CD4-positive, alpha-beta T cell treated with Interleukin-10 for 1 hour (primary cell): ENCODE measurements at places on chromosomes 2 and 18.

DNA sequence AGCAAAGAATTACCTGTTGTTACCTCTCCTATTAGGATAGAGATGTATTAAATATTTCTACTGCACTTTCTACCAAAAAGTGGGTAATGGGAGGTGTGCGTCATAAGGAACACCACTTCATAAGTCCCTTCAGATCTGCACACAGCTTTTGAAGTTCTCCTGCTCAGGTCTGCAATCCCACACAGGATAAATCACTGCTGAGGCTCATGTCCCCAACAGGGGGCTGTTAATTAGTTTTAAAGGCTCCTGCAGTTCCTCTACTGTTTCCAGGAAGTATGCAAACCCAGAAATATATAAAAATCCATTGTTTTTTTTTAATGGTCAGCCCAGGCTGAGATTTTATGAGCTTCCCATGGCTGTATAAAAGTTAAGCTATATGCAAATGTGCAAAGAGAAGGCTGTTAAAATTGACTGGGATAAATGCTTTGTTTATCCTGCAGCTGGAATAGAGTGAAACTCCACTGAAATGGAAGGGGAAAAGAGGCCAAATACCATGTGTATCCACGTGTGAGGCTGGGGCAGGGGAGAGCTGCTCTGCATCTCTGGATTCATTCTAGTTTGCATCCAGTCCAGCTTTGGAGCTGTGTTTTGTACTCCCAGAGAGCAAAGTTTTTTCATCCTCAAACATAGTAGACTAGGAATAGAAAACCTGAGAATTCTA is 903.7 kb downstream of the TDRD15 start:
- DNase-seq = no peak

DNA sequence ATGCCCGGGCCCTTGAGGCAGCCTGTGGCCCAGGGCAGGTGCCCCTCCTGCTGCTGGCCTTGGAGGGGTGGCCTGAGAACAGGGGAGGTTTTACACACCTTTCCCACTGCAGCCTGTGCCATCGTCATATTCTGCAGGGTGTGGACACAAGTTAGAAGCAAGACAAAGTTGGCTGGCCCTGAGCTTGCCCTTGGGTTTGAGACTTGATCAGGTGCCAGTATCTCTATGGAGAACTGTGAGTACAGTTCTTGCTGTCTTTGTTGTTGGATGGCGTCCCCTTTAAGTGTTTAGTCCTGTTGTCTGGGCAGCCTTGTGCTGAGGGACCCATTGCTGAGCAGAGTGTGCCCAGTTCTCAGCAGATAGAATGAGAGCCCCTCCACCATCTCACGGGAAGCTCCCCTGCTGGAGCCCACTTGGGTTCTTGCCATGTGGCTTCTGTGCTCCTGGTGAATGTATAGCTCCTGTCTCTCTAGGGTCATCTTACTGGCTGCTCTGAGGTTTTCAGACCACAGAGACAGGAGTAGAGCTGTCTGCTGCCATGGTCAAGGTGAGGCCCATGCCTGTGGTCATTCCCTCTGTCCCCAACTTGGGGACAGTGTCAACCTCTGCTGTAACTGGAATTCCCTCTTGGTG is 115.9 kb downstream of the SH3RF3 start:
- no peak for DNase-seq

GRCh38 chr2:217074576-217075255 is 214.9 kb upstream of the TNP1 start:
- DNase-seq = no peak

DNA sequence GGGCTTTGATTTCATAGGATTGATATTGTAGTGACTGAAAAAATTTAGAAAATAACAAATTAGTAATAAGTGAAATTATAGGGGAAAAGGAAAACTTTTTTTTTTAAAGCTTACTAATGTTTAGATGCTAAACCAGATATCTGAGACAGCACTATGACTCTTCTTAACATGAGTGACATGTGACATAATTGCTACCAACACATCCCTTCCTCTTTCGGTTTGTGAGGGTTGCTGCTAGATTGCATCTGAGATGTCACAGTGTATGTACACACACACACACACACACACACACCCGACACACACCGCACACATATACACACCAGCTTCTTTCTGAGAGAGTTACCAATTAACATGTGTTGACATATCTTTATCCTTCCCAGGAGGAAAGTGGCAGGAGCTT is 18.0 kb downstream of the RAPGEF4 start:
- DNase-seq = no peak

DNA sequence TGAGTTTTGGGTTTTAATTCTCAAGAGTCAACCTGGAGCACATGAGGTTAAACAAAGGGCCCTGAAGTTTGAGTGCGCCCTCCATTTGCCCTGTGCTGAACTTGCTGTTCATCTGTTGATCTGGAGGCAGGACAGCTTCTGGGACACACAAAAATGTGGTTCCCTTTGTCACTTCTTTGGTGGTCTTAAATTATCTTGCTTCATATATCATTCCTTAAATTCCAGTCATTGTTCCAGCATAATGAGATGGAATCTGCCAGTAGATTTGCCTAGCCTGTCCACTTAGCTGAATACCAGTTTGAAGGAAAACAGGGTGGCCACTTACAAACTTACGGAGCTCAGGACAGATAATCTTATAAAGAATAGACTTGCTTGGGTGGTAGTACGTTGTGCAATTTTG is 916 bp downstream of the CETN1 start:
- no peak for DNase-seq

DNA sequence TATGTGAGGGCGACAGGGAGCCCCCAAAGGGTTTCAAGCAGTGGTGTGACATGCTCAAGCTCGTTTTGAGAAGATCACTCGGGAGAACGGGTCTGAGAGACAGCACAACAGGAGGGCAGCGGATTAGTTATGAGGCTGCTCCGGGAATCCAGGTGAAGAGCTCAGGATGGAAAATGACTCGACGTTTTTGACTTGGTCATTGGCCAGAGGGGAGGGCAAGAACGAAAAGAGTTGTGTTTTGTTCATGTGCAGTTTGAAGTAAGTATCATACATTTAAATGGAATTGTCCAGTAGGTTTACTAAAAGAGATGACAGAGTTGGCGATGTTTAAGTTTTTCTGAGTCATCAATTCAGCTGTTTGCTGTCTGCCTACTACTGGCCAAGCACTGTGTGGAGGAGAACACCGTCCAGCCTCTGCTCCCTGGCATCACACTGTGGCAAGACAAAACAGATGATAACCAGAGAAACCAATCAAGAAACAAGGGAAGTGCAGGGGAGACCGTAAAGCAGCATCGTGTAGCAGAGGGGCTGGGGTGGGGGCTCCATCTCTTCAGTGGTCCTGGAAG is 25.3 kb upstream of the ANXA4 start:
- DNase-seq = no peak

DNA sequence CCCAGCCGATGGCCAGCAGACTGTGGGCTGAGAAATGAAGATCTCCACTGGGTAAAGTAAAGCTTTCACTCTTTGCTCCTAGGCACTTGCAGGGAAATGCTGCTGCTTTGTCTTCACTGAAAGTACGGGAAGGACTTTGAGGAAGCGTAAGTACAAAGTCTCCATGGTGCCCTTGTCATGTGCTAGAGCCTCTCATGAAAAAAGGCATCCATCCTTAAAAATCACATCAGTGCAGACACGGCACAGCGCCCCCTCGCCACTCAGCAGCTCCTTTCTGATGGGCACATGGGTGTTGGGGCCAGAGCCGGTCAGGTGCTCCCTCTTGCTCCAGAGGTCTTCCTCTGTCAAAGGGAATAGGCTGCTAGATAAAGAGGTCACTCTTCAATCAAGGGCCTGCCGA is 109.0 kb upstream of the STPG4 start:
- DNase-seq = no peak

GRCh38 chr18:42113529-42114191 is 158.6 kb downstream of the PIK3C3 start:
- no peak for DNase-seq

DNA sequence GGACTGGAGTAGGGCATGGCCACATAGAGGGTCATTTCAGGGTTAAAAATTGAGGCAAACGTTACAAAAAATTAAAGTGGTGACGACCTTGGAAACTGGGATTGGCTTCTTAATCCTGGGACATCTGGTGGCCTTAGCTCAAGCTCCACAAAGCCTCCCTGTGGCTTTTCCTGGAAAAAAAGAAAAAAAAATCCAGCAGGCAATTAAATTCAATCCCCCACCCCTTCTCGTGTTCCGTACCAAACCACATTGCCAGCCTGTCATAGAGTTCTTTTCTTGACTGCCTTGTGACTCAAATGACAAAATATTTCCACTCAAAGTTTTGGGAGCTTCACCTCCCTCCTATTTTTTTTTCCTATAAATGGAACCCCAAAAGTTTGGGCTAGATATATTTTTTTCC is 195.6 kb downstream of the HRH4 start:
- no peak for DNase-seq

DNA sequence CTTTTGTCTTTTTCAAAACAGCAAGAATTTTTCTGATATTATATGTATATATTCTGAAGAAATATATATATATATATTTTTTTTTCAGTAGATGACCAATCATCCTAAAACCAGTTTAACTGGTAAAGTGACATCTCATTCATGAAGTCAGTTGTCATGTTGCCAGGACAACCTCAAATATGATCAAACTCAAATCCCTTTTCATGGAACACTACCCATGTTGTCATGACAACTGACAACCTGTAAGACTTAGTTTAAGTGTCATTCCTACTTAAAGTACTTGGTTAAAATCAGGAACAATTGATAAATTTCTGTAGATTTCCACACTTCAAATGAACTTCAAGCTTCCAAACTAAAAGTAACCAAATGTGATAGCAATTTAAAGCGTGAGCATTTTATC is 101.8 kb upstream of the ERBB4 start:
- DNase-seq = no peak

GRCh38 chr2:211014376-211014775 is 458.0 kb downstream of the CPS1 start:
- DNase-seq = no peak

- no peak for DNase-seq
These were observed 1.1 kb upstream of the SP140 start for GRCh38 chr2:230224458-230224857.

DNA sequence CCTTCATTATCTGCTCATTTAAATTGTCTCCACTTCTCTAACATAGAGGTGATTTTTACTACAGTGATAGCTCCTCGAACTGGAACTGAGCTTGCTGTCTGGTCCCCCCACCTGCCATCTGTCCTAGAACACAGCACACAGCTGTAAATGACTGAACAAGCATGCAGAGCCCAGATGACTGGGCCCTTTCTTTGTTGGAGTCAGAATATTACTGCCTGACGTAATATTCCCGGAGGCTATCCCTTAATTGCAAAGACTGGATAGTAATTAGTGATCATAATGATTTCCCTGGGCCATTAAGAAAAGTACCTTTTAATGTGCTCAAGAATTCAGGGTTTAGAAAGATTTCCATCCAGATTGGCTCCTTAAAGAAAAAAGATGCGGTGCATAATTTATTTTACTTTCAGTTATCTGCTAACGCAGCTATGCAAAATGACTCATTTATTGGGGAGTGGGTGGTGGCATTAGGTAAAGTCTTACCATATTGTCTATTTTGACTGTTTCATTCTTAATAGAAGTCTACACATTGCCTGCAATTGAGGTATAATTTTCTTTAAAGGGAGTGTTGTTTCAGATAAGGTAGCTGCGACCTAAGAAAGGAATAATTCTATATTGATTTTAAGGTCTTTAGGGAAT is 84.4 kb downstream of the MAP4K4 start:
- no peak for DNase-seq

GRCh38 chr18:69152436-69152835 is 248.3 kb upstream of the DOK6 start:
- DNase-seq = no peak

DNA sequence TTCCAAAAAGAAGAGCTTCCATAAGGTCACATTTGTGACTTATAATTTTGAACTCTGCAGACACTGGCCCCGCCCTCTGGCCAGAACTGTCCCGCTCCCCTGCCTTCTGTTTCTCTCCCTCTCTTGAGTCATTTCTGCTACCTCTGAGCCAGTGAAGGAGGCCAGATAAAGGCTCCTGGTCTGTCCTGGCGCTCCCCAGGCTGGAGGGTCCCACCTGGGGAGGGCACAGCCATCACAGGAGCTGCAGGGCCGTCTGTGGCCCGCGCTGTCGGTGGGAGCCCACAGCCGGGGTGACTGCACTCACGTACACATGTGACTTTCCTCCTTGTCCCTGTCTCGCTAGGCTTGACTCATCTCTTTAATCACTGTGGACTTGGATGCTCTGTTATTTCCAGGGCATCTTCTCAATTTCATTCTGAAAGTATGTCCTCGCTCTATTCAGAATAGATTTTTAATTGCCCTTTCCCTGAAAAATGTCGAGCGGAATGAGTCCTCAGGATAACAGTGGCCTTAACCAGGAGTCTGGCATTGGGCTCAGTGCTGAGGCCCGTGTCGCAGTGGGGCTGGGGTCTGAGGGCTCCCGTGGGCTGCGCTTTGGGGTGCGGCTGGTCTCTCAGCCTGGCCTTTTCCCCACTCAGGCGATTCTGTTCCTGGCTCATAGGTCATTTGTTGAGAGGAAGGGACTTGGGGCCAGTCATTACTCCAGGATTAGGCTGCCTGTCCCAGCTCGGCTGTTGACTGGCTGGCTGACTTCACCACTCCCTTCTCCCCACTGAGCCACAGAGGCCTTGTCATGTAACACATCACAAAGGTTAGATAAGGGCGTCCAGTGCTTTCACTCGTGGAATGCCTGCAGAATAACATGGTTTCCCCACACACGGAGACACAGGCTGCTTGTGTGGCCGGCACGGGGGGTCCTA is 34.5 kb downstream of the KLHL29 start:
- DNase-seq = no peak

- no peak for DNase-seq
These were observed 100.5 kb upstream of the THSD7B start for GRCh38 chr2:136664713-136665405.

DNA sequence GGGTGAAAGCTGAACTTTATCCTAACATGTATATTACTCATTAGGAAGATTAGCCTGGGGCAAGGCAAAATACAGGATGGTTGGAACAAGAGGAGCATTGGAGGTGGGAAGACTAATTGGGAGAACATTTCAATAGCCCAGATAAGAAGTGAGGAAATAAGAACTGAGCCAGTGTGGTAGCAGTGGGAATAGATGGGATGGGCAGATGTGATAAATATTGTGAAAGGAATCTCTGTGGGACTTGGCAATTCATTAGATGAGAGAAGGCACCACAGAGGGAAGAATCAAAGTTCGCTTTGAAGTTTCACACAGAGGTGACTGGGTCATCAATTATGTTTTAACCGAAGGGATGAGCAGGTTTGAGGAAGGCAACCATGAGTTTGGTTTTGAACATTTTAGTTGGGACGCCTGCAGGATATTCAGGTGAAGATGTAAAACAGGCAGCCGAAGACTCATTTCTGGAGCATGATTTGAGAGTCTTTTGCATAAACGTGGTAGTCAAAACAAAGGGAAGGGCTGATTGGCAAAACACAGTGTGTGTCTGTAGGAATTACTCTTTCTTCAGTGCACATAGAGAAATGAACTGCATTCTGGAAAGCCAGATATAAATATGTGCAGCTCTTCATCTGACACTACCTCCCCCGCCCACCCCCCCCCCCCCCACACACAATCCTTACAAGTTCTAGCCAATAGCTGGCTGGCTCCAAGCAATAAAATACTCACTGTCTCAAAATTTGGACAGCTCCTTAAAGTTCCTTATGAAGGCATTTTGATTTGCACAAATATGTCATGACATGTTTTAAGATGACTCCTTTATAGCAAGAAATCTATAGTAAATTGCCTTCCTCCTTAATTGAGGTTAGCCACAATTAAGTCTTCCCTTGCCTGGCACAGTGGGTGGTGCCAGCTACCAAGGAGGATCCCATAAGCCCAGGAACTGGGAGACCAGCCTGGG is 1.9 kb upstream of the SLC1A4 start:
- DNase-seq = no peak
